ENCODE measurements at places on chromosomes 3 and 15.
A peak's percentile ranks its signal among the peaks of the same experiment; 100 is the strongest.

DNA sequence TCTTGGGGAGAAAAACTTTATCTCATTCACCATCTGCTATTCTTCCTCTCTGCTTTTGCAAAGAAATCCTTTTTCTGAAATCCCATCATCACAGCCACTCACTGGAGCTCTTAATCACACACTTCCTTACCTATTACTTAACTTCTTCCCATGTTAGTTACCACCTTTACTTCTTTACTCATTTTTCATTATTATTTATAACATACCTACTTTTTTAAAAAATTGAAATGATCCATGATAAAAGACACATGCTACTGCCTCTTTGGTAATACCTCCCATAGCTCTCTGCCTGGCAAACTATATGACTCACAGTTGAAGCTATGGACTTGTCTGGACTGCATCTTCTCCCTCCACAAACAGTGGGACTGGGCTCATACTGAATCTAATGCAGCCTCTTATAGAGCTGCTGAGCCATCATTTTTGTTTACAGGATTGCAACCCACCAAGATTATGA is 150.3 kb downstream of the TNIK start:
- no peak for DNase-seq

DNA sequence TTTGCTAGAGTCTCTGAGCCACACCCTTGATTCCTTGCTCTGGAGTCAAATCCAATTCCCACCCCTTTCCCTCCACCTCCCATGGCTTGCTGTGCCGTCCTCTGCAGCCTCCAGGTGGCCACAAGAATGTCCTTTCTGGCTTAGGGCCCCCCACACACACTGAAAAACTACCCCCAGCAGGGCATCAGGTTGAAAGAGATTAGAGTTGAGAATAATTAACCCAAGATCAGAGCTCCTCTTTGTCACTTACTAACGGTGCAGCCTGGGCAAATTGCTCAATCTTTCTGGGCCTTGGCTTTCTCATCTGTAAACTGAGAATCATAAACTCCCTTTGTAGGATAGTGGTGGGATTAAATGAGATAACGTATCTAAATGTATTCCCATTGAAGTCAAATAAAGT is 78.5 kb downstream of the MRPL46 start:
- DNase-seq, result no peak

- DNase-seq, result no peak
These were observed 14.7 kb downstream of the TM4SF4 start for GRCh38 chr3:149489060-149489690.

DNA sequence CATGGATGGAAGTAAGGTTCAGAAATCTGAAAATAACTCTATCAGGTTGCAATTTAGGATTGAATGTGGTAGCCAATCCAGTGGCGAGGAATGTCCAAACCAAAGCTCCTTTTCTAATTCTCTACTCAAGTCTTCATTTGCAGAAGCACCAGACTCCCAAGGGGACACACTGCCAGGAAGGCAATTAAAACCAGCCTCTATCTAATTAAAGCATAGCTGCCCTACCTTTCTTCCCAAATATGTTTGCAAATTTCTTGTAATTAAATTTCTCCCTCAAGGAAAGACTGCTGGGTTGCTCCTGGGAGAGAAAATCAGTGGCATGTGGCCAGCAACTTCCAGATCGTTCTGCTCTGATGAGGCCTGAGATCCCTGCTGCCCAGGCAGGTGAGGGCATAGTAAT is 153.4 kb upstream of the MCTP2 start:
- DNase-seq, result no peak

GRCh38 chr3:85539232-85539631 is 580.4 kb downstream of the CADM2 start:
- no peak for DNase-seq

DNA sequence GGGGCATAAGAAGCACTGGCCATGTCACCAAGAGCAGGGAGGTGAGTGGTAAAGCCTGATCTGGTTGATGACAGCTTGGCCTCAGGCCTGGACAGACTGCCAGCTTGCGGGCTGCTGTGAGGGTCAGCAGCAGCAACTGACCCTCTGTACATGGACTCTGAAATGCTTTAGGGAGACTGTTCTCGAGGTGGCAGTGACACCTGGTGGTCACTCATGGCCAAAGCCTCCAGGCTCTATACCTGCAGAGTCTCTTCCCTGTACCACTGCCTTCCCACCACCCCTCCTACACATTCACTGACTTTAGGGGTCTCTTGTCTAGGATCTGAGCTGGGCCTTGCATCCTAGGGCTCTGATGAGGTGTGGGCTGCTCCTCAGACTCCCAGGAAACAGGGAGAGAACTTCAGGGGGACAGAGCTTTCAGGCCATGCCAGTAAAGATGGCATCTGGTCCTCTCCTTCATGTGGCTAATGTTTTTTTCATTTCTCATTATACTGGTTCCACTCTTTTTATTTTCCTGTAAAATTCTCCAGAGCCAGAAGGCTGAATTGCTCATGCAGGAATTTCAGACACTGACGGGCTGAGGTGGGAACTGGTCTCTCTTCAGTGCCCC is 17.2 kb upstream of the TIMP4 start:
- peak; percentile 6 for DNase-seq

GRCh38 chr15:62847900-62848489 is 194.6 kb upstream of the TPM1 start:
- no peak for DNase-seq

DNA sequence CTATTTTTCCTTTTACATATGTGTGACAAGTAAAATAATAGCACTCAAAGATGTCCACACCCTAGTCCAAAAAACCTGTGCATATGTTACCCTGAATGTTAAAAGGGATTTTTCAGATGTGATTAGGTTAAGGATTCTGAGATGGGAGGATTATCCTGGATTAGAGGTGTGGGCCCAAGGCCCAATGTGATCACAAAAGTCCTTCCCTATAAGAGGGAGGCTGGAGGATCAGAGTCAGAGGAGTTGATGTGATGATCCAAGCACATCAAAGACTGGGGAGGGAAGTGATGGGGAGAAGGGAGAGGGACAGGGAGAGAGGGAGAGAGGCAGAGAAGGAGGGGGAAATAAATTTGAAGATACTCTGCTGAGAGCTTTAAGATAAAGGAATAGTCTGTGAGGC is 512.6 kb downstream of the PLOD2 start:
- DNase-seq, result no peak

GRCh38 chr3:142165194-142165593 is 15.8 kb upstream of the TFDP2 start:
- DNase-seq, result no peak

DNA sequence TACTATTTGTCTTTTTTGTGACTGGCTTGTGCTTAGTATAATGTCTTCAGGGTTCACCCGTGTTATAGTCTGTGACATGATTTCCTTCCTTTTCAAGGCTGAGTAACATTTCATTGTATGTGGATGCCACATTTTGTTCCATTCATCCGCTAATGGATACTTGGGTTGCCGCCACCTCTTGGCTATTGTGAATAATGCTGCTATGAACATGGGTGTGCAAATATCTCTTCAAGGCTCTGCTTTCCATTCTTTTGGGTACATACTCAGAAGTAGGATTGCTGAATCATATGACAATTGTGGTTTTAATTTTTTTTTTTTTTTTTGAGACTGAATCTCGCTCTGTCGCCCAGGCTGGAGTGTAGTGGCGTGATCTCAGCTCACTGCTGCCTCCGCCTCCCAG is 15.4 kb downstream of the CRTC3 start:
- no peak for DNase-seq

GRCh38 chr3:72617424-72618024 is 230.7 kb downstream of the SHQ1 start:
- DNase-seq, result no peak

GRCh38 chr3:68915973-68916372 is 16.4 kb downstream of the TAFA4 start:
- no peak for DNase-seq

DNA sequence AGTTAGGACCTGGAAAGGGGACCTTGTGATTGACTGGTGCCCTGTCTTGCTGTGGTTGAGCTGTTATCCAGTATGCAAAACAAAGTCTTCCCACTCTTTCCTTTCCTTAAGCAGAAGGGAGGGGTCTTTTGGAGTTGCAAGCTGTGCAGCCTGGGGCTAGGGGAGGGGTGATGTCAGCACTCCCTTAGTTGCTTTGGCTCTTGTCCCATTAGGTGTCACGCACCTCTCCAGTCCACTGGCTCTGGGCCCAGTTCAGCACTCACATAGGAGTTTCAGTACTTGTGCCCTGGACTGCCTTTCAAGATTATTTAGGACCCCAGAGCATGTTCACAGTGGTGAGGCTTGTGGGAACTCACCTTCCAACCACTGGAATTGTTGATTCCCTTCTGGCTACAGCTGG is 238.5 kb downstream of the DOCK3 start:
- DNase-seq, result peak; percentile 33

All from NCI-H2029 treated with DMSO at 0.1 percent for 48 hours (cell line).